DMS53 (cell line): ENCODE measurements at places on chromosomes 16 and 17.

GRCh38 chr16:10831894-10832886 lies 13.6 kb upstream of the TVP23A start:
- DNase-seq = no peak

DNA sequence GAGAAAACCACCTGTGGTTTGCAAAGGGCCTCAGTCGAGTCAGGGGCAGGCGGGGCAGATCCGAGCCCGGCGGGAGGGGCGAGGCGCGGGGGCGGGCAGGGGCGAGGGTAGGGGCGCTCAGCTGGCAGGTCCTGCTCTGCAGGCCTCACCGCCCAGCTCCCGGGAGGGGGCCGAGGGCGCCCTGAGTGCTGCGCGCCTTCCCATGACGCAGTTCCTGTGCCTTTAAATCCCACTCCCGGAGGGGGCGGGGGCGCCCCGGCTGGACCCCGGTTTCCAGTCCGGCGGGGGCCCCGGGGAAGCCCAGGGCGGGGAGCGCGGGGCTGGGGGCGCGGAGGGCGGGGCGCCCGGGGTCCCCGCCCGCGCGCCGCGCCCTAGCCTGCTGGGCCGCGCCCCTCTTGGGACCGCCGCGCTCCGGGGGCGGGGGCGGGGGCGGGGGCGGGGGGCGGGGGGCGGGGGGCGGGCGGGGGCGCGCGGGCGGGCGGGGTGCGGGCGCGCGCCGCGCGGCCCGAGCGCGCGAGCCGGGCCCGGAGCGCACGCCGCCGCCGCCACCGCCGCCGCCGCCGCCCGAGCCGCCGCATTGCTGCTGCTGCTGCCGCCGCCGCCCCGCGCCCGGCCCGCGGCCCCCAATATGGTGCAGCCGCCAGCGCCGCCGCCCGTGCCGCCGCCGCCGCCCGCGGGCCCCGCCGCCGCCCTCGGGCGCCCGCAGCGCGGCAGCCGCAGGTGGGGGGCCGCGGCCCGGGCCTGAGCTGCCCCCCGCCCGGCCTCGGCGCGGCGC lies at the start of gene JPH3:
Gene JPH3 (plus strand): TSS at position 508 of the 775 bp plus-strand sequence. CDS start 639 bp downstream, outside the sequence.
- no peak for DNase-seq

- no peak for DNase-seq
These were observed 12.4 kb downstream of the RAB5C start for GRCh38 chr17:42142371-42142896.

- DNase-seq = no peak
These were observed 19.6 kb downstream of the ADGRG5 start for GRCh38 chr16:57562066-57562465.

- DNase-seq = no peak
These were observed 22.6 kb upstream of the ERN1 start for GRCh38 chr17:64152428-64153125.

- no peak for DNase-seq
These were observed 100.8 kb downstream of the TMEM132E start for GRCh38 chr17:34680151-34680550.

DNA sequence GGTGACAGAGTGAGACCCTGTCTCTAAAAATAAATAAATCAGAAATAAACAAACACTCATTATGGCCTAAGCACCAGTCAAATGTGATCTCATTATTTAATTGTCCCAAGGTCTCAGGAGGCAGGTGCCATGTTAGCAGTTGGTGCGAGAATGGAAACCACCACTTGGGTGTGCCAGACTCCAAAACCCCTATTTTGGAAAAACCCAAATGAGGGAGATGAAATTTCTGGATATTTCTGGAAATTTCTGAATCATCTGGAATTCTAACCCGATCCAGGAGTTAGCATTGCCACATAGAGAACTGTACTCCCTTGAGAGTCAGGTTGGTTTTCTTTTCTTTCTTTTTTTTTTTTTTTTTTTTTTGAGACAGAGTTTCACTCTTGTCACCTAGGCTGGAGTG lies 264.0 kb downstream of the XYLT1 start:
- DNase-seq = no peak

- DNase-seq = no peak
These were observed 40.5 kb downstream of the ABCC12 start for GRCh38 chr16:48115299-48115698.

DNA sequence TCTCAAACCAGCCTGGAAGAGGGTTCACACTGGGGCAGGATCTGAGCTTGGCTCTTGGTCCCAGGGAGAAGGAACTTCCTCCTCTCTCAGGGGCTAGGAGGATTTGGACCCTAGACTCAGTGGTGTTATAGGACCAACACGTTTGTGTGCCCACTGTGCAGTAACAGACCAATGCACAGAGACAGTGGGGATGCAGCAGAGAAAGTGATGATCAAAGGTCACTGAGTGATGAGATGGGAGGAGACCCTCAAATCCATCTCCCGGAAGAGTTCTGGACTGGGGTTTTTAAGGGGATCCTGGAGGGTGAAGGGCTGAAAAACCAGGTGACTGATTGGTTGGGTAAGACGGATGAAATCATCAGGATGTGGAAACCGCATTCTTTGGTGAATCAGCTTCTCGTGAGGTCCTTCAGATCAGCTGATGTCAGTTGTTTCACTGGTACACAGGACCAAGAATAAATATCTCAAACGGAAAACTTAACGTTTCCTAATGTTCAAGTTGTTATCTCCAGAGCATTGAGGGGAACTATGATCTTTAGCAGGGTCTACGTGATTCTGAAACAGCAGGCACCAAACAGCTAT lies 3.3 kb upstream of the VAC14 start:
- DNase-seq = no peak

GRCh38 chr16:66905633-66906539 lies 12.8 kb downstream of the CDH16 start:
- peak; percentile 37 for DNase-seq

GRCh38 chr16:6157806-6158205 lies 1060.2 kb upstream of the EEF2KMT start:
- DNase-seq = no peak

GRCh38 chr17:42067371-42068091 lies 17.1 kb upstream of the C17orf113 start:
- peak; percentile 59 for DNase-seq

- DNase-seq = peak; percentile 18
These were observed 24.3 kb downstream of the PLA2G10 start for GRCh38 chr16:14669776-14670175.

DNA sequence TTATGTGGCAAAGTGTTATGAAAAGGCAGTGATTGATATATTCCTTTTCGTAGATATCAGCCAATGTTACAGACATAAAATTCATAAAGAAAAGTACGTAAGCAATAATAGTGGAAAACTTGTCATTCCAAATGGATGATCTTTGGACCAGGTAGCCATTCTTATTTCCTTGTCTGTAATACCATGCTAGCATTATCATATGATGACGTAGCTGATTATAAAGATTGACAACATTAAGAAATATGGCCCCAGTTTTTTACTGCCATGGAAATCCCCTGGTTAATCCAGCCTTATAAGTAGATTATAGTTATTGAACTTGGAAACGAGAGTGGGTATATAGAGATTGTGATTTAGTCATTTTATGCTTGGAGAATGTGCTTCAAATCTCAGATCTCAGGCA lies 8.8 kb downstream of the TANC2 start:
- DNase-seq = no peak

GRCh38 chr16:2230376-2230775 lies 5.9 kb upstream of the DNASE1L2 start:
- peak; percentile 79 for DNase-seq

DNA sequence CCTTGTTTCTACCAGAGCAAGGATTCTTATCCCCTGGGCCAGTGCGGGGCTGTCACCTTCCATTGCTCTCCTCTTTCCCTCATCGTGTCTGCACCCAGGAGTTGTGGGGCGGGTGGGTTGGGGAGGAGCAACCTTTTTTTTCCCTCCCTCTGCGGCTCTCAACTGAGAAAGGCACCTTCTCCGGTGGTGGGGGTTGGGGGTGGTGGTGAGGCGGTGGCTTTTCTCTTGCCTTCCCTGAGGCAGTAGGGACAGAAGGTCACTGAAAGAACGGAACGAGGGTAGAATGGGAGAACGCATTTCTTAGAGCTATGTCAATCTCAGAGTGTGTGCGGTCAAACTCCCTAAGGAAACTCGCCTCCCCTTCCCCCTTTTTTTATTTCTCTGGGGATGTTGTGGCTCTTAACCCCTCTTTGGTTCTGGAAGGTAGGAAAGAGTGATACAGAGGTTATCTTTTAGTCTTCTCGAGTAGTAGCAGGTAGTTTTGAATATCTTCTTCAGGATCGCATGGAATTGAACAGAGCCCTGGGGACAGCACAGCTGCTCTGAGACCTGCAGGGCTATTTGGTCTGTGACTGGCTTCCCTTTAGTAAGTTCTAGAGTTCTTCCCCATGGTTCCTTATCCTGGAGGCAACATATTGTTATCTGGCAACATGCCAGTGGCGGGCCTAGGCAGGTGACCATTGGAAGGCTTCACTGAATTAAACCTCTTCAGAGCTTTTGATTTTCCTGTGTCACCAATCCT lies 994 bp downstream of the CLTC start:
- peak; percentile 70 for DNase-seq

GRCh38 chr16:27080895-27081294 lies 14.2 kb downstream of the C16orf82 start:
- DNase-seq = no peak

GRCh38 chr17:13734880-13735279 lies 133.2 kb upstream of the HS3ST3A1 start:
- DNase-seq = no peak

DNA sequence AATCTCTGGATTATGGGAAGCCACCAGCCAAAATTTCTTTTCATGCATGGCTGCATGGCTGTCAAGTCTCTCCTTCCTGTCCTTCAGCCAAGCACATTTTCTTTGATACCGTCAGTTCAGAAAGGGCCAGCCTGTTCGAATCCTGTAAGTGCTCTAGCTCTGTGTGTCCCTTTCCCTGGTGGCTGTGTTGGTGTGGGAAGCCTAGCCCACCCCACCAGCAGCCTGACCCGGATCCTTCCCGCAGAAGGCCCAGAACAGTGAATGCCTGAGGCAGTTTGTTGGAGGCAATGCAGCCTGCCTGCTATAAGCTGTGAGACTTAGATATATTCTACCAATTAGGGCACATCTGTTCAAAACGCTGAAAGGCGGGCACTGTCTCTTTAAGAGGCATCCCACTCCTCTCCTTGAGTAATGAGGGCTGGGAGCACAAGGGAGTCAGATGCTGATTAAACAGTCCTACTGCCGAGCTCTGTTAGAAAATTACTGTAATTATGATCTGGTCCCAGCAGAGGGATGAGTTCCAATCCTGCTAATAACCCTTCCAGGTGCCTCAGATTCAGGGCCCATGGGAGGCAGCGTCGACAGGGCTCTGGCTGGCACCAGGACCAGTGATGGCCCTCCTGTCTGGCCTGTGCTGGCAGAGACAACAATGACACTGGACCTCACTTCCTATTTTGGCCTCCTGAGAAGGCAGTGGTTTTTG lies 18.4 kb downstream of the SNX11 start:
- no peak for DNase-seq

- no peak for DNase-seq
These were observed 38.7 kb downstream of the PKD1 start for GRCh38 chr16:2096853-2097595.

DNA sequence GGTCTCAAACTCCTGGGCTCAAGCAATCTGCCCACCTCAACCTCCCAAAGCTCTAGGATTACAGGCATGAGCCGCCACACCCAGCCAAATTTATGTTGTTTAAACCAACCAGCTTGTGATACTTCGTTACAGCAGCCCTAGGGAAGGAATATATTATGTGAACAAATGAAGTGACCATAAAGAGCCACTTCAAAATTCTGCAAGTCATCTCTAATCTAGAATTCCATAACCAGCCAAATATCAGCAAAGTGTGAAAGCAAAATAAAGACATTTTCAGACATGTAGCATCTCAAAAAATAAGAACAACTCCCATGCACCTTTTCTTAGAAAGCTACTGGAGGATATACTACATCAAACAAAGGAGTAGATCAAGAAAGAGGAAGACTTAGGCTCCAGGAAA lies 36.0 kb downstream of the AIPL1 start:
- no peak for DNase-seq

DNA sequence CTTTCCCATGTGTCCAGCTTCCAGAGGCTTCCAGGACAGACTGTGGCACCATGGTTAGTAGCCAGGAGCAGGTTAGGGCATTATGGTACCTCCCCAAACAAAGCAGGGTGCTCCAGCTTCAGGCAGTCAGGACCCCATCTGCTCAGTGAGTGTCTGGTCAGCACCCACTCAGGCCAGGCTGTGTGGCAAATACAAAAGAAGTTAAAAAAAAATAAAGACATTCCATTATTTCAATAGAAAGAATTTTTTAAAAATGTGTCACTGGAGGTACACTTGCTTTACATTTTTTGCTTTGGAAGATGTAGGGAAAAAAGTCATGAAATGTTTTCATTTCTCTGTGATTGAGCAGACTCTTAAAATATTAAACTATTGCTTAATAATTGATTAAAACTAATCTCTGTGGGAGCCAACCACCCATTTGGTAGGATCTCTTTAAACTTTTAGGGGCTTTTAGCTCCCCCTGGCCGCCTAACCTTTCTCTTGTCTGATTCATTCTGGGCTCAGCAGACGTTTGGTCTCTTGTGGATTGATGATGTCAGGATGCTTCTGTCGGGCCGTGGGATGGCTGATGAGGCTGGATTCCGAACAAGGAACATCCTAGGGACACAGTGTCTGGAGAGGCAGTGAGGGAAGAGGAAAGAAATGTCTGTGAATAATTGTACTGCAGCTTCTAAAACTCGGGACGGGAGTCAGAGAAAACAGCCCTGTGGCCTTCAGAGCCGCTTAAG lies 28.4 kb upstream of the NPTX1 start:
- no peak for DNase-seq

DNA sequence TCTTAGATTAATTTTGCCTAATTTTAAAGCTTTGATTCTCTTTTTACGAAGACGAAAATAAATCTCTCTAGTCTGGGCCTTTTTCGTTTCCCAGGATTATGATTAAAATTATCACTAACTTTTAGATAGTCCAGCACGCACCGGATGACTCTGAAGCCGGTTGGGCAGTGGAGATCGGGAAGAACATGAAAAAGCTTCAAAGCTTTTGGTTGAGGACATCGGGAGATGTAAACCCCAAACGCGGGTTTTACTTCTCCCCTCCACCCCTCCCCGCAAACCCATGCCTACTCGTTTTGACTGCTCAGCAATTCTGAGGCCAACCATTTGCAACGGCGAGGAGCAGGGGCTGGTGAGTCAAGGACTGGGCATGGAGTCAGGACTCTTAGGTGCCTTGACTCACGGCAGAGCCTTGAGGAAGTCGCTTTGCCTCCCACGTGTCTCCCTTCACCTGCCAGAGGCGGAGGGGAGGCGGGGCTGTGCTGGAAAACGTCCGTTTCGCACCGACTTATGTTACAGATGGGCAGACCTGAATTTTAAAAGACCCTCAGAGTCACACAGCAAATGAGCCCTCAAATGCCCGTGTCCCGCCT lies 989 bp upstream of the DUSP14 start:
- peak; percentile 93 for DNase-seq
